ENCODE measurements at places on chromosomes 2 and 18. TPM values are rescaled to one million over a fixed set of nuclear protein-coding genes. Genes with fewer than 3 reads are reported as not detected.

CD28 gene
- total RNA-seq: under 0.01 TPM

CNDP2 gene
- 39.7 TPM for total RNA-seq

NYAP2 gene
- total RNA-seq: not detected

GALR1 gene
- not detected for total RNA-seq

TMEFF2 gene
- total RNA-seq: 3.0 TPM

SEMA4C gene
- total RNA-seq: 22.1 TPM

DSG1 gene
- not detected for total RNA-seq

CIDEA gene
- total RNA-seq: not detected

FKBP1B gene
- total RNA-seq: 7.0 TPM

MROH2A gene
- under 0.01 TPM for total RNA-seq

KCNG2 gene
- total RNA-seq: 4.7 TPM

SPP2 gene
- not detected for total RNA-seq

ABCB11 gene
- total RNA-seq: not detected

ASXL3 gene
- total RNA-seq: 0.43 TPM

MXD1 gene
- 5.8 TPM for total RNA-seq

COMMD1 gene
- 41.5 TPM for total RNA-seq

RELCH gene
- total RNA-seq: 22.8 TPM

NOSTRIN gene
- 0.09 TPM for total RNA-seq

PLEK gene
- 1.1 TPM for total RNA-seq

ZEB2 gene
- 39.4 TPM for total RNA-seq

RNASEH1 gene
- 33.2 TPM for total RNA-seq

LOXHD1 gene
- not detected for total RNA-seq

PDCD1 gene
- total RNA-seq: not detected

Measured in smooth muscle cell of bladder (primary cell).